ENCODE measurements at places on chromosomes 4 and X.
A peak's percentile ranks its signal among the peaks of the same experiment; 100 is the strongest.

DNA sequence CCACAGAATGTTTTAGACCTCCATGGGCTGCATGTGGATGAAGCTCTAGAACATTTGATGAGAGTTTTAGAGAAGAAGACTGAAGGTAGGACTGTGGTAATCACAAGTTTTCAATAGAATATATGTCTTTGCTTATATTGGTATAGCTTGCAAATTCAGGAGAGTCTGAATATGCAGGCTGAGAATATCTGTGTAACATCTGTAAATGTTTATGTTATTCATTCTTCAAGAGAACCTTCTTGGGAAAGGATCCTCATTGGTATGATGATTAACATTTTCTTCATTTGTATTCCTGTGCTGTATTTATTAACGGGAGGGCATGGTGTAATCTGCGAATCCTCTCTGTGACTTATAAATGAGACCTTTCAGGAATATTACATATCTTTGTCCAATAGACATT lies 52.1 kb upstream of the RHOH start:
- no peak for DNase-seq

- DNase-seq, result no peak
Observed at GRCh38 chr4:108292229-108292628, 123.5 kb upstream of the LEF1 start.

GRCh38 chr4:143025081-143025704 lies 159.5 kb upstream of the USP38 start:
- DNase-seq, result no peak

GRCh38 chrX:115462406-115462805 lies 98.6 kb upstream of the PLS3 start:
- DNase-seq, result no peak

GRCh38 chr4:80608281-80608980 lies 272.9 kb downstream of the CFAP299 start:
- DNase-seq, result peak; percentile 7

GRCh38 chrX:139429913-139430312 lies 100.6 kb upstream of the F9 start:
- peak; percentile 10 for DNase-seq

- no peak for DNase-seq
Observed at GRCh38 chrX:149504226-149504914, 736 bp downstream of the IDS start.

DNA sequence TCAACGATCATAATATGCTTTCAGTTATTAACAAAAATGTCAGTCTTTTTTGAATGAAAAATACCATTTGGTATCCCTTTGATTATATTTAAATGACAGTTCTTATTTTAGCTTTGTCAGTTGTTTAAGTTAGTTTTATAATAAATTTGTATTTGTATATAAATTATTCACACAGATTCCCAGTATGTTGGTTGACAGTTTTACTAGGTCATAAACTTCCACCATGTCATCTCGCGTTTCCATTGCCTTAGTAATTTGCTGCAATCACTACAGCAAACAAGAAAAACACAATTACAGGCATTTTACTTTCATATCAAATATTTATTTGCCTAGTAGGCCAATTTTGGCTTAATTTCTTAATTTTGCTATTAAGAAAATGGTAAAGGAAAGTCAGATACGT lies 109.6 kb upstream of the ANK2 start:
- DNase-seq, result no peak

DNA sequence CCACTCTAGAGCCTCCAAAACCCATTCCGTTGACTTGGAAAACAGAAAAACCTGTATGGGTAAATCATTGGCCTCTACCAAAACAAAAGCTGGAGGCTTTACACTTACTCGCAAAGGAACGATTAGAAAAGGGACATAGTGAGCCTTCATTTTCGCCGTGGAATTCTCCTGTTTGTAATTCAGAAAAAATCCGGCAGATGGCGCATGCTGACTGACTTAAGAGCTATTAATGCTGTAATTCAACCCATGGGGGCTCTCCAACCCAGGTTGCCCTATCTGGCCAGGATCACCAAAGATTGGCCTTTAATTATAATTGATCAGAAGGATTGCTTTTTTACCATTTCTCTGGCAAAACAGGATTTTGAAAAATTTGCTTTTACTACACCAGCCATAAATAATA lies 60.8 kb downstream of the ZNF732 start:
- peak; percentile 3 for DNase-seq

GRCh38 chrX:24760363-24761000 lies 66.8 kb downstream of the POLA1 start:
- peak; percentile 26 for DNase-seq

GRCh38 chrX:10741550-10741949 lies 121.2 kb upstream of the MID1 start:
- no peak for DNase-seq

GRCh38 chr4:26317766-26318165 lies 3.0 kb upstream of the RBPJ start:
- DNase-seq, result no peak

- DNase-seq, result no peak
Observed at GRCh38 chrX:5753291-5753690, 475.4 kb downstream of the NLGN4X start.
